Naive B cell (primary cell): ENCODE measurements at places on chromosomes 16 and 17.
A peak's percentile ranks its signal among the peaks of the same experiment; 100 is the strongest.

DNA sequence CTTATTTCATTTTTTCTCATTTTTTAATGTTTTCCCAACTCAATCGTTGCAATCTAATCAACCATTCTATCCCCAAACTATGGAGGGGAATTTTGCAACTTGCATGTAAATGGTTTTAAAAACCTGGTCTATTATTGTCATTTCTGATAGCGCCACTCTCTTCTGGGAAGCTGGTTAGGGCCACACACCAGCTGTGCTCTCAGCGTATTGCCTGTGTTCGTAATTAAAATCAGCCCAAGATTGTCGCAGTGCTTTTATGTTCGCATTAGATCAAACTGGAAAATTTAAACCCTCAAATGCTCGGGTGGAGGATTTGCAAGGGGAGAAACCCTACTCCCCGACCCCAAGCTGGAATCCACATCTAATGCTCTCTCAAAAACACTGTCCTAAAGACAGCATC, 123.5 kb upstream of the CACNG5 start:
- DNase-seq: no peak

- no peak for DNase-seq
Observed at GRCh38 chr16:13084331-13084730, 182.9 kb downstream of the SHISA9 start.

- no peak for DNase-seq
Observed at GRCh38 chr16:58638148-58639036, 8.8 kb upstream of the CNOT1 start.

DNA sequence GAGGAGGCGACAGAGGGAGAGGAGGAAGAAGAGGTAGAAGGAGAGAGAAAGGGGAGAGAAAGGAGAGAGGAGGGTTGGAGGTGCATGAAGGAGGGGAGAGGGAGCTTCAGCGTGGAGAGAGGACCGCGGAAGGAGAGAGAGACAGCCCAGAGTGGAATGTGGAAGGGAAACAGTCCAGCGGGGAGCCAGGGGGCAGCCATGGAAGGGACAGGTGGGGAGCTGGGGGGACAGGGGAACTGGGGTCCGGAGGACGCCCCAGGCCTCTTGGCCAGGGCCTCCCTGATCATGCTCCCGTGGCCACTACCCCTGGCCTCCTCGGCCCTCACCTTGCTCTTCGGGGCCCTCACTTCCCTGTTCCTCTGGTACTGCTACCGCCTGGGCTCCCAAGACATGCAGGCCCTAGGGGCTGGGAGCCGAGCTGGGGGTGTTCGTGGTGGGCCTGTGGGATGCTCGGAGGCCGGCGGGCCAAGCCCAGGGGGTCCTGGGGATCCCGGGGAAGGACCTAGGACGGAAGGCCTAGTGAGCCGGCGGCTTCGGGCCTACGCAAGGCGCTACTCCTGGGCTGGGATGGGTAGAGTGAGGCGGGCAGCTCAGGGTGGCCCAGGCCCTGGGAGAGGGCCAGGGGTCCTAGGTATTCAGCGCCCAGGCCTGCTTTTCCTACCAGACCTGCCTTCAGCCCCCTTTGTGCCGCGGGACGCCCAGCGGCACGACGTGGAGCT, 759 bp downstream of the ASPHD1 start:
- DNase-seq: no peak

DNA sequence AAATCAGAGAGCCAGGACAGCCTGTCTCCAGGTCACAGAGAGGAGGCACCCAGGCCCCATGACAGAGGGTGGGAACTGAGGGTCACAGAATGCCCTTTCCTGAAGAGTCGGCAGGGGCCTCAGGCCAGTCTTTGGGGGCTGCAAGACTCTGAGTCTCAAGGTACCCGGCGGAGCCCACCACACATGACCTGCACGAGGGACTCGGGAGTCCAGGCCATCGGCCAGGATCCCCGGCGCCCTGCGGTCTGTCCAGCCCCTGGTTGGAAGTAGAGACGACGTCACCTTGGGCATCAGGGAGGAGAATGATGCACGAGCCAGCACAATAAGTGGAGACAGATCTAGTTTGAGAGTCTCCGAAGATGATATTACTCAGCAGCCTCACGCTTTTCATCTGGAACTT, 234.7 kb upstream of the SDK2 start:
- DNase-seq: no peak

- no peak for DNase-seq
Observed at GRCh38 chr16:4360538-4361021, 9.5 kb upstream of the PAM16 start.

DNA sequence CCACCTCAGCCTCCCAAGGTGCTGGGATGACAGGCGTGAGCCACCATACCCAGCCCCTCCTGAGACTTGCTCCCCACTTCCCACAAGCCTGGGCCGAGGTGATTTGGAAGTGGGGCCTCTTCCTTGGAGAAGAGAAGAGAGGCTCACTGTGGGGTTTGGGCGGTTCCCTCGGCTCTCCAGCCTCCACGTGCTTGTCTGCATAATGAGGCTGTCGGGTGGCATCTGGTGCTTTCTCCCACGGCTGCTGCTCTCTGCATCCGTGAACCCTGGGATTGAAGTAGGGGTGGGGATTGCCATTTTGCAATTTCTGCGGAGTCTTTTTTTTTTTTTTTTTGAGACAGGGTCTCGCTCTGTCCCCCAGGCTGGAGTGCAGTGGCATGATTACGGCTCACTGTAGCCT, 101.4 kb downstream of the RAP1GAP2 start:
- DNase-seq: no peak

- no peak for DNase-seq
Observed at GRCh38 chr16:11050944-11051343, 106.6 kb downstream of the CLEC16A start.

DNA sequence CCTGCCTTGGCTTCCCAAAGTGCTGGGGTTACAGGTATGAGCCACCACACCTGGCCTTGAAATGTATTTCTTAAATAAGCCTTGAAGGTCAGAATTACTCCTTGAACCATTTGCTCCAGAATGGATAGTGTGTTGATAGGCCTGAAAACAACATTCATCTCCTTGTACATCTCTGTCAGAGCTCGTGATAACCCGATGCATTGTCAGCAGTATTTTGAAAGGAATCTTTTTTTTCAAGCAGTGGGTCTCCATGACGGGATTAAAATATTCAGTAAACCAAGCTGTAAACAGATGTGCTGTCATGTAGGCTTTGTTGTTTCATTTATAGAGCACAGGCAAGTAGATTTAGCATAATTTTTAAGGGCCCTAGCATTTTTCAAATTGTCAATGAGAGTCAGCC, 16.6 kb downstream of the NSRP1 start:
- DNase-seq: no peak

DNA sequence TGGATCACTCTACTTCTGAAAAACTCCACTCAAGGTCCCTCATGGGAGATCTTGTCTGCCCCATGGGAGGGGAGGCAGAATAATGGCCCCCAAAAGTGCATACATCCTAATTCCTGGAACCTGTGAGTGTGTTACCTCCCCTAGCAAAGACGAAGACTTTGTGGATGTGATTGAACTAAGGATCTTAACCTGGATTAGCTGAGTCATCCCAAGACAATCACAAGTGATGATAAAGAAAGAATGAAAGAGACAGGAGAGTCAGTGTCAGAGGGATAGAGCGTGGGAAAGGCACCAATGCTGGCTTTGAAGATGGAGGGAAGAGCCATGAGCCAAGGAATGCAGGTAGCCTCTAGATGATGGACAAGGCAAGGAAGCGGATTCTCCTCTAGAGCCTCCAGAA, 374.7 kb upstream of the DYNLRB2 start:
- DNase-seq: no peak

- no peak for DNase-seq
Observed at GRCh38 chr16:23485841-23486240, 24.5 kb downstream of the GGA2 start.

GRCh38 chr16:11140098-11140375, 116.0 kb downstream of the SOCS1 start:
- no peak for DNase-seq

GRCh38 chr17:6233339-6233738, 163.2 kb downstream of the WSCD1 start:
- DNase-seq: no peak

DNA sequence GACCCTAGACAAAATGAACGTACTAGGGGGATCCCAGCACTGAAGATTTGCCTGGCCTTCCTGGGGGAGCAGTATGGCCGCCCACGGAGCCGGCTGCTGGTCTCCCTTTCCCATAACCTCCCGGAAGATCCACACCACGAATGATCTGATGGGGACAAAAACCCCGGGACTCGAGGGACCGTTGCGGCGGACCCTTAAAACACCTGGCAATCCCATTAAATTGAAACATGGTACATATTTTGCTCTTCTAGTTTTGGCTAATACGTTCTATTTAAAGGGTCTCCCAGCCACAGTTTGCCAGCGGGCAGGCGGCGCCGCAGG, 45.2 kb upstream of the LCMT1 start:
- no peak for DNase-seq

- no peak for DNase-seq
Observed at GRCh38 chr16:61823326-61823725, 212.9 kb downstream of the CDH8 start.

DNA sequence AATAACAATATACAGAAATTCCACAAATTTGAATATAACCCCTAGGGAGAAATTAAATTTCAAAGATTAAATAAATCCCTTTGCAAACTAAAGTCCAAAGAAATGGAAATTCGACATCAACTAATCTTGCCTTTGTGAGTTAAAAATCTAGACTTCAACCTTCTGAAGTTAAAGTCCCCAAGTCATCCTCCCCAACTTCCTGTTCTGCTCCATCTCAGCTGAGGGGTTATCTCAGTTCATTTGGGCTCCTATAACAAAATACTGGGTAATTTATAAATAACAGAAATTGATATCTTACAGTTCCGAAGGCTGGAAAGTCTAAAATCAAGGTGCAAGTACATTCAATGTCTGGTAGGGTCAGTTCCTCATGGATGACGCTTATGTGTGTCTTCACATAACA, 22.8 kb upstream of the KDM6B start:
- no peak for DNase-seq

- no peak for DNase-seq
Observed at GRCh38 chr16:83363521-83363920, 444.3 kb upstream of the HSBP1 start.

DNA sequence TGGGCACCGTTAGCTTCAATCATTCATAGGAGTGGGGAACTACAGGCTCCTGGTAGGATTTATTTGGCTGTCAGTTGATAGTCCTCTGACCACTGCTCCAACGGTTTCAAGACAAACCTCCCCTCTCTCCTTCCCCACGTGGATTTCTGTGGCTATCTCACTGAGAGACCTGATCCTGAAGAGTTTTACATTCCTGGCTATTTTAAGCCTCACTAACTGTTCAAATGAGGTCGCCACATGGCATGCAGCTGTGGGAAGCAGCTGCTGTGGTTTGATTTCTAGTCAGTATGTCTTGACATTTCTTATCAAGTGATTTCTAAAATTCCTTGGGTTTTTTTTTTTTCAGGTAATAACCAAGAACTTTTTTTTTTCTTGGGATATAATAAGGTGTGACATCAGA, 38.3 kb downstream of the CDK5R1 start:
- no peak for DNase-seq

DNA sequence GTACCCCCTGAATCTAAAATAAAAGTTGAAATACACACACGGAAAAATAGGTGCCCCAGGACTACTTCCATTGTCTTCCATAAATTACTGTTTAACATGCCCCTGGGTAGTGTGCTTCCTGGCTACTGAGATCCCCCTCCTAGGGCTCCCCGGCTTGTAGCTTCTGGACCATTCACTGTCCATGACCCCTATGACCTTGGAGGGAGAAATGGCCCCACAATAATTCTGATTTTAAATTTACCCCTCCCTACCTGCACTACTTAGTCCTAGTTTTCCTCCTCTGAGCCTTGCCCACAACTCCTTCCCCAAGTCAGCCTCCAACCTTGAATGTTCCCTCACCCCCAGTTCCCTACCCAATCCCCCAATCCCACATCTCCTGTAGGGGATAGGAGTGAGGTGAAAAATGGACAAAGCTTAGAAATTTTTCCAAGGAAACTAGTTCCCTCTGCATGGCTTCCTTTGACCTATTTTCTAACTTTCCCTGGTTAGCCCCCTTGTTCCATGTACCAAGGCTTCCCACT, 9.5 kb upstream of the MSL1 start:
- DNase-seq: no peak

- no peak for DNase-seq
Observed at GRCh38 chr17:68613739-68614298, 12.7 kb upstream of the FAM20A start.

DNA sequence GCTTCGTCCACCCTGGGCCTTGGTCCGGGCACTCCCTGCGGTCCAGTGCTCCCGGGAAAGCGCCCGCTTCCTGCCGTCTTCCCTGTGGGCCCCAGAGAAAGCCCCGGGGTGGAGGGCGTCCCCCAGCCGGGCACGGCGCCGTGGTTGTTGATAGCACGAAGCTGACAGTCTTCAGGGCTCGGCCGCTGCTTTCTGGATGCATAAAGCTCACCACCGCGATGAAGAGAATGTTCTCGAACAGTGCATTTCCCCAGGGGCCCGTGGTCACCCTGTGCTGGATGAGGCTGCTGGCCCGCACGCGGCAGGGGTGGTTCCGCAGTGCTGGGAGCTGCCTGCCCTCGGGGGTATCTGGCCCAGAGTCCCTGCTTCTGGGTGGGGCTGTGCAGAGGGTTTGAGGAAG, 53.2 kb downstream of the BAHCC1 start:
- no peak for DNase-seq

- no peak for DNase-seq
Observed at GRCh38 chr16:24984903-24985675, 30.1 kb downstream of the ARHGAP17 start.

GRCh38 chr16:85330694-85331188, 218.5 kb upstream of the CIBAR2 start:
- DNase-seq: peak; percentile 43

DNA sequence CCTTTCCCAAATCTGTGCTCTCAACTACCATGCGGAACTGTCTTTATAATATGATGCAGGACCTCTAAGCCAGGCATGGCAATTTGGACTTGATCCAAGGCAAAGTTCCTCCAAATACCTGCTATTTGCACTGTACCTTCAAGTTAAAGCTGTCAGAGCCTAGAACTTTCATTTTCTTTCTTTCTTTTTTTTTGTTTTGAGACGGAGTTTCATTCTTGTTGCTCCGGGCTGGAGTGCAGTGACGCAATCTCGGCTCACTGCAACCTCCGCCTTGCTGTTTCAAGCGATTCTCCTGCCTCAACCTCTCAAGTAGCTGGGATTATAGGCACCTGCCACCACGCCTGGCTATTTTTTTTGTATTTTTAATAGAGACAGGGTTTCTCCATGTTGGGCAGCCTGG, 51.7 kb downstream of the ARHGAP27 start:
- no peak for DNase-seq

DNA sequence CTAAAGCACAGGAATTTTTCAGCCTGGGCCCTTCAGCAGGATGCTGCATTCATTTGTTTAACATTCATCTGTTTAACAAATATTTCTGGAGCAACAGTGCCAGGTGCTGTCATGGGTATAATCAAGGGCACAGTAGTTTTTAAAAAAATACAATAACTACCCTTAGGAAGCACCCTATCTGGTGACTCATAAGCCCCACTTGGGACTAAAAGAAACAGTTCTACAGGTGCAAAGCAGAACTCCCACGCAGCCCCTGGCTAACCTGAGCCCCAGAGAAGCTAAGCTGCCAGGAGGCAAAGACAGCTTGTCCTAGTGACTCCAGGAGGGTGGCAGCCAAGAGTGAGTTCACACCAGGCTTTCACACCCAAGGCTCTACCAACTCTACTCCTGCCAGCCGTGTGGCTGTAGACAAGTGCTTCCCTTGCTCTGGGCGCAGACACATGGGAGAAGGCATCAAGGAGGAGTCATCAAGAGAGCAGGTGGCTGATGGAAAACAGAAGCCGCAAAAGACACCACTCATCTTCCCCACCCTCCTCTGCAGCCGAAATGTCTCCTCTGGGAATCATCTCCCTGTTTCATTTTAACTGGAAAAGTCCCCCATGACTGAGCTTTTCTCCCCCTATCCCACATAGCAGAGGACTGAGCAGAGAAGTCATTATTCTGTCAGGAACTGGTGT, 14.4 kb downstream of the CUEDC1 start:
- DNase-seq: no peak
